ENCODE measurements at places on chromosomes 5 and 9.

GRCh38 chr9:88950341-88951154, 40.7 kb upstream of the S1PR3 start:
- DNase-seq: no peak

DNA sequence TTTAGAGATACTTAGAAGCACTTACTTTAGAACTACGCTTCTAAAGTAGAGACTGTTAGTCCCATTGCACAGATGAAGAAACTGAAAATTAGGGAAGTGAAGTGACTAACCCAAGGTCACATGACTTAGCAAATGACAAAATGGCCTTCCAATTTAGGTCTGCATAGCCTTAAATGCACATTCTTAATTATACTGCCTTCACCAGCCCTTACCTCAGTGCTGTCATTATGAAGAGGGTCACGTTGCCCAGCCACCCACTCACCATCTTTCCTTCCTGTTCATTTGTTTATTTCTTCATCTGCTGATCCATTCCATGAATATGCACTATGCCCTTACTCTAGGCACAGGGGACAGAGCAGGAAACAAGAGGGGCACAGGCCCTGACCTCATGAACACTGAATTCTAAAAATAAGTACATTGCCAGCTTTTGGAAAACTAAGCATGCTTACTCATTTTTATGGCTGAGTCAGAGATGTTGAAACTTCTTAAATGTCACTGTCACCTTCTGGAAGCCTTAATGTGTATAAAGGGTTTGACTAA, 8.6 kb downstream of the HAVCR2 start:
- no peak for DNase-seq

GRCh38 chr9:128771094-128771721, 519 bp downstream of the ZER1 start:
- no peak for DNase-seq

DNA sequence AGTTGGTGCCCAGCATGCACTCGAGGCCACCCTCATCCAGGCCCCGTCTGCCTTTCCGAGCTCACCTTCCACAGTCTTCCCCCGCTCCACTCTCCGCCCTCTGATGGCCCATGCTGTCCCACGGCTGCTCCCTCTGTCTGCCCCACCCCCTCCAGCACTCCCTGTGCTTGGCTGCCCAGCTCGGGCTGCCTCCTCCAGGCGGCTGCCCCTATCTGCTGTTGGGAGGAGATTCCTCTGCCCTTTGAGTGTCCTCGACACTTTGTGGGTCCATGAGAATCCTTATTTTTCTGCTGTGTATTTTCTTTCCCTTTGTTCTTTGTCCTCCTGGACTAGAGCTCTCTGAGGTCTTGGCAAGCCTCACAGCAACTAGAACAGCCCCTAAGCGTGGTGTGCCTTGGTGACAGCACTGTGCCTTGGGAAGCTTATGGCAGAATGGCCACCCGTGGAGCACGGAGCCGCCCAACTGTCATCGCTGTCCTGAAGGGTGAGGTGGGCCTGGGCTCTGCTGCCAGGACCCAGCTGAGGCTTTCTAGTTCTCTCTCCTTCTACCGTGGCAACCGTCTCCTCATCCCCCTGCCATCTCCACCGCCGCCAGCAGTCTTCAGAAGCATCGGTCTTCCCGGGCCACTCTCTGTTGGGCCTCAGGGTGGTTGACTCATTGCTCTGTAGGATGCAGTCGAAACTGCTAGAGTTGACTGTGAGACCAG, 5.2 kb downstream of the NTMT1 start:
- DNase-seq: no peak

GRCh38 chr9:99073985-99074901, 30.7 kb upstream of the TGFBR1 start:
- DNase-seq: no peak

Data from nephron progenitor cell (in vitro differentiated cells).